Stimulated activated CD8-positive, alpha-beta memory T cell treated with anti-CD3 and anti-CD28 coated beads, Interleukin-7, amount 100 ng/mL, for 48 hours (primary cell): ENCODE measurements at places on chromosomes 3 and 15.

GRCh38 chr3:9955611-9956352 is 3.6 kb upstream of the PRRT3 start:
- DNase-seq: no peak

GRCh38 chr3:172044833-172045585 is 5.6 kb downstream of the FNDC3B start:
- DNase-seq: no peak

GRCh38 chr15:39745415-39745814 is 37.2 kb downstream of the FSIP1 start:
- DNase-seq: no peak

DNA sequence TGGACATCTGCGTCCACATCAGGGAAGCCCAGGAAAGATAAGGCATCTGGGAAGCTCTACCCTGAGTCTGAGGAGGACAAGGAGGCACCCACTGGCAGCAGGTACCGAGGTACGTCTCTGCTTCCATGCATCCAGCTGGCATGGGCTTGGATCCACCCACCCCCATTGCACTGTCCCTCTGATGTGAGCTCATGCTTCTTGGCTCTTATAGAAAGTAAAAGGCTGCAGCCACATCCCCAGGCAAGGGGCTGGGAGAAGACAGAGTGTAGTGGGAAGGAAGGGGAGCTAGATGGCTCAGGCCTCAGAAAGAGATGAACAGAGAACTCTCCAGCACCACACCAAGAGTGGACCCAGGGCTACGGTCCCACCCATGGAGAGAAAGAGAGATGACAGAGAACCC is 18.2 kb downstream of the PTH1R start:
- no peak for DNase-seq

GRCh38 chr15:48393645-48394506 is 62.6 kb downstream of the DUT start:
- DNase-seq: no peak

DNA sequence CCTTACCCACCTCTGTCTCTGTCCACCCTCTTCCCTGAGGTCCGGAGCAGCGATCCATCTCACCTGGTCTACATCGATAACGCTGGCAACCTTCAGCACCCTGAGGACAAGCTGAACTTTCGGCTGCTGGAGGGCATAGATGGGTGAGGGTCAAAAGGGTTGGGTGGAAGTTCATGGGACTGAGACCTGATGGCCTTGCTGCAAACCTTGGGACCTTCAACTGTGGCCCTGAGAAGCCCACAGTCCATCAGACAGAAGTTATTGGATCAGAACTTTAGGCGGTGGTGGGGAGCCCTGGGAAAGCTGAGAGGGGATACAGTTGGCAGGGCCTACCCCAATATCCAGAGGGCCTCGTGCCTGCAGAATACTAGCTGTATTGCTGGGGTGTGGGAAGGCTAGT is 50.5 kb downstream of the POMGNT2 start:
- DNase-seq: no peak

DNA sequence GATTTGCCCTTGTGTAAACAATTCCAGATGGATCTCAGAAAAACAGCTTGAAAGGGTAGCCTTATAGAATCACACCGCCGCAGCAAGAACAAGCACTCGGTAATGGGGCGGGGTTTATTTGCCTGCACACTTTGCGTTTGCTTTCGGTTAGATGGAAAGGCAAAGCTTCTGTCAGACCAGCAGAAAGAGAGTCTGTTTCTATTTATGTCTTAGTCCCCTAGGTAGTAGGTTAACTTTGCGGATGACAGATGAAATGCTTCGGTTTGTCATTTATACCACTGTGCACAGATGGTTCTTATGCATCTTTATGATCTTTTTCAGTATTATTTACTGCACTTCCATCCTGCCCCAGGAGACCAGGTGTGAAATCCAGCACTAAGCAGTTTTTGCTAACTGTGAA is 62.2 kb downstream of the PYDC2 start:
- no peak for DNase-seq

DNA sequence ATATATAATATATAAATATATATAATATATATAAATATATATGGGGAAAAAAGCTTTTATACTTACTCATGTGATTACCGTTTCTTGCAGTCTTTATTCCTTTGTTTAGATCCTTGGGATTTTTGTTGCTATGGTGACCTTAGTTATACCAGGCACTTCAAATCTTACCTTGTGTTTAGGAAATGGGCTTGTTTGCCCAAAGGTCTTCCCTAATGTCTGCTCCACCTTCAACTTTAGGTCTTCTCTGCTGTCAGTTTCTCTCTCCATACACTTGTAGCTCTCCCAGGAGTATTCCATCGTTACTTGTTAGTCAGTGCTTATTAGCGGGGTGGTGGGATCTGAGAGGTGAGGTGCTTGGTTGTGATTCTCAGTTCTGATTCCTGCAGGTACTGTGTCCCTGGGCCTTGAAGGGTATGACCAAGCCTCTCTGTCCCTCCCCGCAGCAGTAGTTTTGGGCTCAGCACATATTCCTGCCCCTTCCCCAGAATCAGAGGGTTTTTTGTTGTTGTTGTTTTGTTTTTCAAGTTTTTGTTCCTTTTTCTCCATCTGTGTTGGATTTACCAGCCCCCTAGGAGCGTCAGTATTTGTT is 9.6 kb upstream of the LAMP3 start:
- no peak for DNase-seq

GRCh38 chr15:100924436-100924835 is 5.3 kb downstream of the LRRK1 start:
- DNase-seq: no peak

DNA sequence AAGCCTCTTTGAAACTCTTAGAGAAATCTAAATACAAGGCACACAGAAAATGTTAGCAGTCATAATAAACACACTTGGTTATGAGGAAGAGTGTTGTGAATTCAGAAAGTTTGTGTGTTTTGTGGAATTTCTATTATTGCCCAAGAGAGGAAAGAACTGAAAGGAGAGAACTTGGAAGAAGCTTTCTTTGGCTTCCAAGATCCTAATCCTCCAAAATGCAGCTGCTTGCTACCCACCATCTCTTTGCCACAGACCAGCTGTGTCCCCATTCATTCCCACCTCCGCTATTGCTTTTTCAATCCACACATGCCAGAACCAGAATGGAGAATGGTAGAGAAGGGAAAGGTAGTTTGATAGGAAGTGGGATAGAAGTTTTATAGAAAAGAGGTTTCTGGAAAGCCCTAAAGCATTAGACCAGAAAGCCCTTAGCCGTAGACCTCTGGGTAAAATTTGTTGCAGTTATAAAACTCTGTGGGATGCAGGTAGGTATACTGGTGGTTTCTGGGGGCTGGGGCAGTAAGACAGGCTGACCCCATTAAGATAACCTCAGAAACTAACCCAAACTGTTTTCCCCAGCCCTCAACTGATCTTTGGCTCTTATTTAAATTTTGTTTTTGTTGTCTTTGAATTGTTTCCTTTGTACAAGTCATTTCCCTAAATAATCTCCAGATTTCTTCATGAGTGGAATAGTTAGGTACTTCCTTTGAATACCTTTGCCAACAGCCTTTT is 108.5 kb downstream of the FILIP1L start:
- DNase-seq: no peak

DNA sequence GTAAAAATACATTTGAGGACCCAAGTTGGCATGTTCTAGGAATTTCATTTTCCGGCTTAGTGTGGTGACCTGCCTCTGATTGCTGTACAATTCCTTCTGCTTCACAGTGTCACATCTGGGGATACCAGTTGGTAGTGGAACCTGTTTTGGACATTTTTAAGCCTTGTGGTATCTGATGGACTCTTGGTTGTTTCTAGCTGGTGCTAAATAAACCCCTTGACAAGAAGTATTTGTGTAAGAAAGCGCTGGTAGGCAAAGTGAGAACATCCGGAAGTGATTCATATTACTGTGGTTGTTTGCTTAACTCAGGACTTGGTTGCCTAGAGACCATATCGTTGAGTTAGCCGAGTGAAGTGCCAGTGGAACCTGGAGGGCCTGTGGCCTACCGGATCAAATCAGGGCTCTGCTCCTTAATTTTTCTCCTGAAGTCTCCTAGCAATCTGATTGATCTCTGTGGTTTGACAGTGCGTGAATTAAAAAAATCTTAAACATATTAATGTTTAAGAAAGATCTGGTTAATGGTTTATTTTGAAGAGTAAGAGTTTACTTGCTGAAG is 12.8 kb downstream of the IQGAP1 start:
- DNase-seq: no peak

DNA sequence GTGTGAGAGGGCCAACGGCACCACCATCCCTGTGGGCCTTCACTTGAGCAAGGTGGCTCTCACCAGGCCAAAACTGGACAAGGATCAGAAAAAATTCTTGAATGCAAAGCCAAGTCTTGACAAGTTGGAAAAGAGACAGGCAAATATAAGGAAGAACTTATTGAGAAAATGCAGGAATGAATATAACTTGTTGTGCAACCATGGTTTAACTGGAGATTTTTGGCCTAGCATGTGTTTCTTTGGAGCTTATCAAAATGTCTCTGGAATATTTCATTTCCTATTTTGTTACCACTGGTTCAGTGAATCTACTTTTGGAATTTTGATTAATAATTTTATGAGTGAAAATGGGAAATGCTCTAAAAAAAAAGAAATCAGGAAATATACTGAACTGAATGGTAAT is 42.5 kb downstream of the MCTP2 start:
- no peak for DNase-seq
